ENCODE measurements at places on chromosomes 4 and X.
A peak's percentile ranks its signal among the peaks of the same experiment; 100 is the strongest.

- DNase-seq: no peak
These were observed 64.1 kb downstream of the UCHL1 start for GRCh38 chr4:41320786-41321185.

DNA sequence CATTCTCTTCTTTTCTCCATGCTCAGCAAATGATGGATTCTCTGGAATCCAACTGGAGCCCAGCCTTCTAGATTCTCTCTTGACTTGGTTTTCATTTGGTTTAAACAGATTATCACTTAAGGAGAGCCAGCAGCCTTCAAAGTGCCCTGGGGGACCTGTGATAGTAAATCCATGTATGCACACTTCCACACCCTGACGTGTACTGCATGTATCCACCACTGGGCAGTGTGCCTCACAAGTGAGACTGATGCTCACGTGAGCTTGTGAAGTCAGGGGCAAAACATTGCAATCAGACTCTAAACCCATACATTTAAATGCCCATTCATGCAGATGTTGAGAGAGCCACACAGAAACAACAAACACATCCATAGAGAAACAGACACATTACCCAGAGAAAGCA lies 28.0 kb upstream of the SETD7 start:
- no peak for DNase-seq

DNA sequence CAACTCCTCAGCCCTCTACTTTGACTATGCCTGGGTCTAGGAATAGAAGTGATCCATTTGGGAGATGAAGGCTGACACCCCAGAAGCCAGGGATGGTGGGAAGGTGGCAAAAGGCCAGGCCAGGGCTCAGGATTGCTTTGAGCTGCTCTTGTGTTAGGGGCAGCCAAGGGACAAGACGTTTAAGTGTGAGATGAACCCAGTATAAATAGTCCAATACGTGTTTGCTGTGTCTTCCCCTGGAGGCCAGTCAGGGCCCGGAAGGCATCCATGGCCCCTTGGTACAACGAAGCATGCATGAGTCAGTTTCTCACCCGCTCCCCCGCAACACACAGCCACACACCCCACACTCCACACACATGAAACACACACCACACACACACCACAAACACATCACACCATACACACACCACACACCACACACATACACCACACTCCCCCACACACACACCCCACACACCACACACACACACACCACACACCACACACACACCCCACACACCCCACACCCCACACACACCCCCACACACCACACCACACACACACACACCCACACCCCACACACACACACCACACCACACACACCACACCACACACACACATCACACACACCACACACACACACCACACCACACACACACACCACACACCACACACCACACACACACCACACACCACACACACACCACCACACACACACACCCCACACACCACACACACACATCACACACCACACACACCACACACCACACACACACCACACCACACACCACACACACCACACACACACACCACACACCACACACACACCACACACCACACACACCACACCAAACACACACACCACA lies 5.1 kb downstream of the STARD8 start:
- DNase-seq: no peak

- no peak for DNase-seq
These were observed 40.2 kb downstream of the CRMP1 start for GRCh38 chr4:5852523-5853202.

GRCh38 chrX:151935358-151935757 lies 22.7 kb downstream of the MAGEA4 start:
- DNase-seq: no peak

- DNase-seq: no peak
These were observed 312.1 kb upstream of the GATB start for GRCh38 chr4:152072906-152073305.

DNA sequence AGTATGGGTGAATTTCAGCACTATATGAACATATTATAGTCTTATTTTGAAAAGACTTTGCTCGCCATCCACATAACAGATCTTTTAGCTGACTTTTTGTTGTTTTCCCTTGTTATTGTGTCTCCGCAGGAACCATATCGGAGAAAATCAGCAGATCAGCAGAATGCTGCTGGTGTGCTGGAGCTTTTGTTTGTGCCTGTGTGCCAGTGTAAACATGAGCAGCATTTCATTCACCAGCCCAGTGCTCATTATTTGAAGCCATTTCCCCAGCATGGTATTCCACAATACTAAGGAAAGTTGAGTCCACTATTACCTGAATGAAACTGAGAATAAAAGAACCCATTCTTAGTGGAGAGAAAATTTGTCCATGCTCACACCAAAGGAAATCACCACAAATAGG lies 261.8 kb upstream of the ARX start:
- DNase-seq: no peak

DNA sequence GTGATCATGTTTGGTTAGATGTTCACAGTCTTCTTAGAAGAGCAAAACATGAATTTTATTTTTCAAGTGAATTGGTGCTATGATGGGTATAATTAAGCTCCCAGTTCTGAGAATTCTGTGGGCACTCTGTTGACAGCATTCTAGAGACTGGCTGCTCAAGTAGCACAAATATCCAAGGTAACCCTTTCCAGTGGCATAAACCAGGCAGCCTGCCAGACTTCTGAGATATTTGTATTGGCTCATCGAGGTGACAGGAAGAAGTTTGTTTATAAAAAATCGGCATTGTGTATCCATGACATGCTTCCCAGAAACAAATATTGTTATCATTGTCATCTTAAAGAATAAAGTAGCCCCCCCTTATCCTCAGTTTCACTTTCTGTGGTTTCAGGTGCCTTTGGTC lies 28.3 kb downstream of the LANCL3 start:
- no peak for DNase-seq

DNA sequence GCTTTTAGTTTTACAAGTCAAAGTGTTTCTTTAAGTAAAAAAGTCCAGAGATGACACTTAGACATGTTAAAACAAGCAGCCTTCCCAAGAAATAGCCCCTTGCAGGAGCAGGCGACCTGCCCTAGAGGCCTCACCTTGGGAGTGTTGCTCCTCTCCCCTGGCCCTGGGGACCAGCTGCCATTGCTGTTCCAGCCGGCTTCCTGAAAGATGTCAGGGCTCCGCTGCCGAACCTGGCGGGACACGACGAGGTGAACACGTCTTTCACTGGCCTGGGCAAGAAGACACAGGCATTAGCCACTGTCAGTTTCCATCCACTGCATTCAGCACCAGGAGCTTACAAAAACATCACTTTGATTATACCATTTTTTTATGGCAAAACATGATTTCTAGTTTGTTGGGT lies 104.1 kb downstream of the FIP1L1 start:
- DNase-seq: no peak

DNA sequence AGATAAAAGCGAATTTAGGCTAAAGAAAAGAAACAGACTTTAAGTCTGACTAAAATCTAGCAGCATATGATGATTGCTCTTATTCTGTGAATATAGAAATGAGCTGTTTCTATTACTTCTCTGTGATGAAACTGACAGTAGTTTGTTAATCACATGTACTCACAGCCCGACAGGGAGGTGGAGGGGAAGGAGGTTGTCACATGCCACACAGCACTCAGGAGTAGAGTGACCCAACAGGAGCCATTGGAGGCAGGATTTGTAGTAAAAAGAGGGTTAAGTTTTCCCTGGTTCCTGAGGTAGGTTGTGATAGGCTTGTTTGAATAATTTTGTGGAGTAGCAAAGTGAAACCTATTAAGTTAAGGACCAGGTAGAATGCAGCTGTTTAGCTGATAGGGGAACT lies 495.9 kb downstream of the CENPC start:
- no peak for DNase-seq

- peak; percentile 58 for DNase-seq
These were observed 92.8 kb downstream of the CBR4 start for GRCh38 chr4:168917138-168917779.

DNA sequence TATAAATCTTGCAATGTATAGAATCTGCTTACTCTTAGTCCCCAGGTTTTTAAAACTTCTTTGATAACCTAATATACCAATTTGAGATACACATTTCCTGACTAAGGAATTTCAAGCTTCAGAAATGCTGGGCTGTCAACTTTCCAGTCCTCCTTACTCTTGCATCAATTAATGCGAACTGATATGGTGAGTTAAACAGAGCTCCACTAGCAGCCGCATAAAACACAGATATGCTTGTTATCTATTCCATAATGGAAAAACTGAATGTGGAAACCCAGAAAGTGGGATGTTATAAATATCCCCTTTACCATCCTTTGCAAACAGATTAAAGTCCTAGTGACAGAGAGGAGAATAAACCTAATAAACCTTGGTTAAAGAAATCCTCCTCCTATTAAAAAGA lies 1913.7 kb downstream of the STIM2 start:
- no peak for DNase-seq

DNA sequence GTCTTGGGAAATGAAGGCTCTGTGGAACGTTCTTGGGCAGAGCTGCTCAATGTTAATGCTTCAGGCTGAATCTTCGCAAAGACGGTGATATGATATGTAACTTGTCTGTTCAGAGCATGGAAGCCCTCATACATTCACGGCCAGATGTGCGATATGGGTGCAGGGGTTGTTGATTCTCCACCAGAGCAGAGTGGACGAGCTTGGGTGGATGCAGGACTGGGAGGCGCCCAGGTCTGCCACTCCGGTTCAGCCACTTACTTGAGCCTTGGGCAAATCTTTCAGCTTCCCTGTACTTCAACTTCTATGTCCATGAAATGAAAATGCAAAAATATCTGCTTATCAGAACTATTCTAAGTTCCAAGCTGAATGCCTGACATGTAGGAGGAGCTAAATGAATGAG lies 47.4 kb upstream of the MND1 start:
- DNase-seq: no peak

DNA sequence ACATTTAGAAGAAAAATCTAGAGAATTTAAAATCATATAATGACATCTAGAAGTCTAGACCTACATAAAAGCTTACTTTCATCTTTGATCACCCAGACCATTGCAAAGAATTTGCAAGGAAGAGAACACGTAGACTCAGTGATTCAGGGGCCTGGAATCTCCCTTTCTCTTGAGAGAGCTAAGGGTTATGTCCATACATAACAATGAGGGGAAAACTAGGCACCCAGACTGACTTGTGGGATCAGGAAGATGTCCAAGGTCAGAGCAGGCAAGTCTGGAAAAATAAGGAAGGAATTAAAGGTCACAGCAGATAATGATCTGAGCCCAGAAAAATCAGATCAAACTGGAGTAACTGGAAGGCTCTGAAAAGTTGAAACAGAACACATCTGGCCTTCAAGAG lies 198.4 kb upstream of the SFRP2 start:
- DNase-seq: peak; percentile 76

GRCh38 chr4:156060661-156061060 lies 107.0 kb upstream of the CTSO start:
- DNase-seq: no peak

DNA sequence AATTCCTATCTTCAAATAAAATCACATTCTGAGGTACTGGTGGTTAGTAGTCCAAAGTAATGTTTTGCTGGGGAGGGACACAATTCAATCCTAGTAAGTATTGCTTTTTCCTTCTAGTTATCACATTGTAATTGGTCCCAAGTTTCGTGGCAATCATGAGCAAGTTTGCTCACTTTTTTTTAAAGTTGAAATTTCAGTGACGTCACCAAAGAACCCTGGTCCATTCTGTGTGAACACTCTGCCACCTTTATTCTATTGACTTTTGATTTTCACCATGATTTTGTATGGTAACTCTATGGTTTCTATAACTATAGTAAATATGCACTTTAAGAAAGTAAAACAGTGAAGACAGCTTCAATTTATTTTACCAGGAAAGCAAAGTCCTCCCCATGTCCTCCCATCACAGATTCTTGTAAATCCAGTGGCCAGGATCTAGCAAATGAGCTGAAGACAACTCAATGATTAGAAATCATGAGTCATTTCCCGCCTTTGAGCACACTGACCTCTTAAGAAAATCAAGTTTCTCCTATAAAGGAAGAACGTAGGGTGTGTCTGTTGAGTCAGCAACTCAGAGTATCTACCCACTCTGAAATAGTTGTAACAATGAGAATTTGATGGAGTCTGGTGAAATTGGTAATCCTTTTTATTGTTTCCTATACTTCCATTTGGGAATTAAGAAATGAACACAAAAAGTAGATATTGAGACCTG lies 1306.6 kb upstream of the PABPC4L start:
- DNase-seq: peak; percentile 57

- no peak for DNase-seq
These were observed 2.7 kb downstream of the ELOVL6 start for GRCh38 chr4:110195561-110196205.

DNA sequence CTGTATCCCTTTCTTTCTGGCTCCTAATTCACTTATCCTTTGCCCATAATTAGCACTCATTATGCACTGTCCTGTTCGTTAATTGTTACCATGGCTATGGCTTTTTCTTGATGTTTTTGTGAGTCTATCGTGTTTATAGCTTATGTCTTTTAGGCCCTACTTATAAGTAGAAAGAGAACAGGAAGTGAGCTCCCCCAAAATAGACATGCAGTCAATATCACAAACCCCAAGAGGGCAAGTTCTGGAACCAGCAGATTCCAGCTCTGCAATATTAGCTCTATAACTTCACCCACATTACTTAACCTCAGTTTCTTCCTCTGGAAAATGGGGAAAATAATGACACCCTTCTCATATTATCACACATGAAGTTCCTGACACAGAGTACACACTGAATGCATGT lies 7.4 kb upstream of the HS3ST1 start:
- DNase-seq: no peak
